ENCODE measurements at places on chromosomes 11 and 22. TPM values are rescaled to one million over a fixed set of nuclear protein-coding genes. Genes with fewer than 3 reads are reported as not detected.

- peaks cover 12% of the 10 kb centered on the region for H3K4me1 ChIP-seq
- H3K27ac ChIP-seq = no peak overlapping the region
- H3K36me3 ChIP-seq = no peaks in the 10 kb centered on the region
- H3K4me3 ChIP-seq = no peak overlapping the region
These were observed 5.1 kb downstream of the SCN4B start for GRCh38 chr11:118147502-118147901.

- no peak overlapping the region for H3K4me3 ChIP-seq
- peaks cover 14% of the 10 kb centered on the region for H3K27me3 ChIP-seq
- H3K27ac ChIP-seq = no peak overlapping the region
- H3K36me3 ChIP-seq = no peaks in the 10 kb centered on the region
- H3K4me1 ChIP-seq = no peaks in the 10 kb centered on the region
- no peak for DNase-seq
These were observed 255.7 kb downstream of the BUD13 start for GRCh38 chr11:116517077-116517476.

GRCh38 chr11:109405671-109406070 lies 16.3 kb upstream of the C11orf87 start:
- H3K4me3 ChIP-seq = no peak overlapping the region
- H3K4me1 ChIP-seq = no peaks in the 10 kb centered on the region

- no peak overlapping the region for H3K4me3 ChIP-seq
- no peaks in the 10 kb centered on the region for H3K27me3 ChIP-seq
- DNase-seq = no peak
- no peaks in the 10 kb centered on the region for H3K36me3 ChIP-seq
- no peak overlapping the region for H3K27ac ChIP-seq
- no peaks in the 10 kb centered on the region for H3K4me1 ChIP-seq
These were observed 178.4 kb downstream of the NAV2 start for GRCh38 chr11:19891022-19891421.

The FGF19 gene
- total RNA-seq = 0.35 TPM
